NCI-H510A treated with DMSO at 0.1 percent for 48 hours (cell line): ENCODE measurements at places on chromosomes 2 and 18.
A peak's percentile ranks its signal among the peaks of the same experiment; 100 is the strongest.

DNA sequence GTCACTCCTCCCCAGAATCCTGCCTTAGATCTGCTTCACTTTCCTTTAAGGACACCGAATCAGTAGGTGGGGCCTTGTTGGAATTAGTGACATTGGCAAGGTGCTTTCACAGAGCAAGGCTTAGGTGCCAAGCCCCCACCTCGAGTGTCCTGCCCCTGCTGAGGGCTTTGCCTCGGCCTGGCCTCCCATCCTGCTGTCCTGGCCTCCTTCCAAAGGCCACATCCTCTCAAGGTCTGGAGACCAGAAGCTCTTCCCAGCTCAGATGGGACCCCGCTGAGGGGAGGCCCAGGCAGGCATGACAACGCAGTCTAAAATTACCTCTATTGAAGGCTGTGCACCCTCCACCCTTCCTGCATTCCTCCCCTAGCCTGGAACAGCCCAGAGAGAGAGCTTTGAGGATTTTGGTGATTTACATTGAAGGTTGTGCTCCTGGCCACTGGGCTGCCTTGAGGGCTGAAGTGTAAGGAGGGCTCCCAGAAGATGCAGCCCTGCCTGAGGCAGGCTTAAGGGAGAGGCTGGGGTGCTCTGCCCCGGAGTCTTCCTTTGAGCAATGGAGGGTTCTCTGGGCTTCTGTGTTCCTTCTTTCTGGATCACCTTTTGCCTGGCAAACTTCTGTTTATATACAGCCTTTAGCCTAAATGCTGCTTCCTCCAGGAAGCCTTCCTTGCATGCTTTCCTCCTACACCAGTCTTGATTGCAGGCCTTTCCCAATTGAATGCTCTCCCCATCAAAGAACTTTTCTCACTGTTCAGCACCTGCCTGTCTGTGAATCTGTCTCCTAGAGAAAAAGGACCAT is 154.4 kb downstream of the DDX1 start:
- no peak for DNase-seq

- DNase-seq, result peak; percentile 69
Observed at GRCh38 chr2:230160112-230160660, 59.6 kb downstream of the SP110 start.

DNA sequence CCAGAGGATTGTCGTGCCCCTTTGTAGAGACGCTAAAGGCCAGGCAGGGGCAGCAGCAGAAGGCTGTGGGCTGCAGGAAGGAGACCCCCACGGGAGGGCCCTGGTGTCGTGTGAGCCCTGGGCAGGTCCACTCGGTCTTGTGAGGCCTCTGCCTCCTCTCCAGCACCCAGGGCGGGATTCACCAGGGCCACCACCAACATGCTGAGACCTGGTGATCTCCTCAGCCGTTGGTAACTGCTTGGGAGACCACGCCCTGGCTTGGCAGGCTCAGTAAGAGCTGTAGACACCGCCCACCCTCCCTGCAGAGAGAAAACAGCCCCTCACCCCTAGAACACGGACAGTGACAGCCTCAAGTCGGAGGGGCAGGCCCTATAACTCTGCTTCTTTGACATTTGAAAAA is 21.1 kb downstream of the MBP start:
- no peak for DNase-seq

DNA sequence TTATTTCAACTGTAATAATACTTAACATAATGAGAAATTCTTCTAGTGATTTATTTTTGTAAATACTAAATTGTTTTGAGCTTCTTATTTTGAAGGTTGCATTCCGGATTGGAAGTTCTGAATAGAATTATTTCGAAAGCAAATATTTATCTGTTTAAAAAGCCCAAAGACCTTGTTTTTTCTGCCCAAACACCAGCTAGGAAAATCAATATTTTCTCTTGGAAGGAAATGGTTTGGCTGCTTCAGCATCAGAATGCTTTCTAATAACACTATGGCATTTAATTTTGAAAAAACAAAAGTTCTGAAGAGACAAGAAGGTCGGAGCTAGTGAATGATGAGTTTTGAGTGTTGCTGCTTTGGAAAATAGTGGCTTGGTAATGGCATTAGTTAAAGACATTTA is 303.9 kb upstream of the KCNJ3 start:
- DNase-seq, result no peak

GRCh38 chr2:10331027-10331701 is 28.5 kb downstream of the HPCAL1 start:
- no peak for DNase-seq

GRCh38 chr2:234341306-234341985 is 155.4 kb downstream of the ARL4C start:
- no peak for DNase-seq

GRCh38 chr2:235493775-235494715 is at the start of gene AGAP1:
Gene AGAP1, plus strand, starts transcription at chr2:235494043.
- peak; percentile 82 for DNase-seq

GRCh38 chr2:233689501-233689900 is 3.2 kb upstream of the UGT1A6 start:
- no peak for DNase-seq

- no peak for DNase-seq
Observed at GRCh38 chr2:146366276-146366675, 1478.6 kb upstream of the ACVR2A start.

GRCh38 chr2:147530033-147530432 is 314.8 kb upstream of the ACVR2A start:
- DNase-seq, result no peak

DNA sequence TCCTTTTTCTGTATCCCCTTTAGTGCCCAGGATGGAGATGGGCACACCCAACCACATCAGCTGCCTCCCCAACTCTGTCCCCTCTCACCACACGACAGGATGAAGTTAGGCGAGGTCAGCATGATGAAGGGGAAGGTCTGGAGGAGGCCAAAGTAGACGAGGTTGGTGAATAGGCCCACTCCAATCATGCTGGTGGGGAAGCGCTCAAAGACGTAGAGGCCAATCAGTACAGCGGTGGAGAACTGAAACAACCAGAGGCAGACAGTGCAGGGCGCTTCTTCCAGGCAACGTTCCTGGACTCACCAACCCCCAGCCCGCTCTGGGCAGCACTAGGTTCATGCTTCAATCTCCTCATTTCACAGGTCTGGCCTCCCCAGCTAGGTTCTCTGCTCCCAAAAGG is 2.9 kb downstream of the TEX261 start:
- no peak for DNase-seq

DNA sequence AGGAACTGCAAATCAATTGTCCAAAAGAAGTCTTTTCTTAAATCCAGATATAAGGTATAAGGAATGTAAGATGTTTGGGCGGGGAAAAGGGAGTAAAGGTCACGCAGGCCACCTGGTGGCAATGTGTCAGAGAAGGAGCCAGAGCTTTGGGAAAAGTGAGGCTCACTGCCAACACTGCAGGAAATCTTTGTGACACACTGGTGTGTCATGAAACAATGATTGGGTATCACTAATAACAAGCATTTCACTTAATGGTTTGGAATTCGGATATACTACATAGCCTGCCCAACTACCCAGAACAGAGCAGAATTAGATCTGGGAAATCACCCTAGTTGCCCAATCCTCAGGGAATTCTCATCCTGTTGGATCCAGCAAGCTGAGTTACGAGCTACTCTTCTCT is 61.0 kb downstream of the RBMS1 start:
- no peak for DNase-seq

DNA sequence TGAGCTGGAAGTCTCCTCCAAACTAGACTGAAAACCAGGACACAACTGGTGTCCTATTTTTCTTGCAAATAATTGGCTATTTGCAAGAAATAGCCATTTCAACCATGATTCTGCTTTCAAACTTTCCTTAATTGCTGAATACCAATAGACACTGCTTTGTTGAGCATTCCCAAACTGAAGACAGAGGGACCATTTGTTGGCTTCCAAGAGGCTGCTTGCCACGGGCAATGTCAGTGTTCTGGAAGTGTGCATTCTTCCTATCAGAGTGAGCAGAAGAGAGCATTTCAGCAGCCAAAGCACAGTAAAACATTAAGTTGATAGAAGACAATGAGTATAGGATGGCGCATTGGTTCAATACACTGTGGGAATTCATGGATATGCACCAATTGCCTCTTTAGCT is 360.5 kb upstream of the RGPD4 start:
- DNase-seq, result no peak

- DNase-seq, result no peak
Observed at GRCh38 chr2:64963719-64964118, 25.5 kb upstream of the SLC1A4 start.

GRCh38 chr2:145323512-145323911 is 803.6 kb upstream of the ZEB2 start:
- DNase-seq, result no peak

GRCh38 chr2:128610496-128610895 is 291.8 kb upstream of the HS6ST1 start:
- no peak for DNase-seq

- no peak for DNase-seq
Observed at GRCh38 chr18:22296304-22296703, 121.4 kb downstream of the CTAGE1 start.

DNA sequence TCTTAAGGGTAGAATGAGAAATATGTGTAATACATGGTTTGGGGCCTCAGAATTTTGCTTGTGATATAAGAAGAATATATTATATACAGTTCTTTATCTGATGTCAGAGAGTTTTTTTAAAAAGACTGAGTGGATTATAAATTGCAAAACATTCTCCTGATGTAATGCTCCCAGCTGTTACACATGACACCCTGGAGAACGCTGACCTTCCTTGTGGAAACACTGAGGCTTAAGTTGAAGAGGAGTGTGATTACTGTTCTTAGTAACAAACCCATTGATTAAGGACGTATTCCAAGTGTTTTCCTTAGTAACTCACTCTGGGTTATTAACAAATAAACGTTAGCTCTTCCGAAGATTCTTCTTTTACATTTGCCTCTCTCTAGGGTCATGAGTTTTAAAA is 1069.3 kb upstream of the CNTNAP5 start:
- no peak for DNase-seq

DNA sequence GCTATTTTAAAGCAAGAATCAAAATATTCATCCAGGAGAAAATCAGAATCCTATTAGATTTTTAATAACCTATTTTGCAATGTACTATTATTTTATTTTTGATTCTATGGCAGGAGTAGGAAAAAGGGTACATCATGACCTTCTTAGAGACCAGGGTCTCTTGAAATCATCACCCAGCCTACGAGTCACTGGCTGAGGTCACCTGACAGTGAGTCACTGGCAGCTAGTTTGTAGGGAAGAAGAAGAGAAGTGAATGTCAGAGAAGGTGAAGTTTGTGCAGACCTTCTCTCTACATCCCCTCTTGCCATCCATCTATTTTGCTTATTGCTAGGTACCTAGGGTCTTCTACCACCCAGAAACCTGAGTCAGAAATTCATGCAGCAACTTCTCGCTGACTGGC is 144.2 kb downstream of the ALK start:
- no peak for DNase-seq

DNA sequence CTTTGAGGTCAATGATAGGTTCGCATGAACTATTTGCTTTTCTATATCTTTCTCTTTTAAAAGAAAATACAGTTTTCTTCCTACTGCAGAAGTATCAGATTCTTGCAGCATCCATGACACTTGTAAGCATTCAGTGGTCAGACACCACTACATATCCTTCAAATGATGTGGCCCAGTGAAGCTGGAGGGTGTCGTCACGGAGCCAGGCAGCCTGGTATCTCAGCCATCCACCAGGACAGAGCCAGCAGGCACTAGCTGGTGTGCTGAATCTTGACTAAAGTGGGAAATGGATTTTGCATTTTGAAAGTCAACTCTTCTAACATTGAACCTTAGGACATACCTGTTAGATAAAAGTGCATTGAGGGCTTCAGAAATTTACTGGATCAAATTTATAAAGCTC is 5.4 kb downstream of the KLHL14 start:
- DNase-seq, result peak; percentile 22

DNA sequence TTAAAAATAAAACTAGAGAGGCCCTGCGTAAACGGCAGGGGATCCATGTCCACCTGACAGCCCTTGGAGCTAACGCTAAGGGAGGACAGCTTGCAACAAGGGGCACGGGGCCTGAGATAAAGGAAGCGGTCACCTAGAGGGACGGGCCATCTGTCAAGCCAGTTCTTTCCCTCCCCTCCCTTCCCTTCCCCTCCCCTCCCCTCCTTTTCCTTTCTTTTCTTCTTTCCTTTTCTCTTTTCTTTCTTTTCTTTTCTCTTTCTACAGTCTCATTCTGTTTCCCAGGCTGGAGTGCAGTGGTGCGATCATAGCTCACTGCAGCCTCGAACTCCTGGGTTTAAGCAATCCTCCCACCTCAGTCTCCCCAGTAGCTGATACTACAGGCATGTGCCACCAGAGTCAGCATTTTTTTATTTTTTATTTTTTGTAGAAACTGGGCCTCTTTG is 34.5 kb upstream of the CTAGE1 start:
- no peak for DNase-seq

GRCh38 chr2:36403675-36404230 is 48.2 kb downstream of the CRIM1 start:
- no peak for DNase-seq

- no peak for DNase-seq
Observed at GRCh38 chr18:63579616-63580015, 7.5 kb upstream of the SERPINB13 start.

DNA sequence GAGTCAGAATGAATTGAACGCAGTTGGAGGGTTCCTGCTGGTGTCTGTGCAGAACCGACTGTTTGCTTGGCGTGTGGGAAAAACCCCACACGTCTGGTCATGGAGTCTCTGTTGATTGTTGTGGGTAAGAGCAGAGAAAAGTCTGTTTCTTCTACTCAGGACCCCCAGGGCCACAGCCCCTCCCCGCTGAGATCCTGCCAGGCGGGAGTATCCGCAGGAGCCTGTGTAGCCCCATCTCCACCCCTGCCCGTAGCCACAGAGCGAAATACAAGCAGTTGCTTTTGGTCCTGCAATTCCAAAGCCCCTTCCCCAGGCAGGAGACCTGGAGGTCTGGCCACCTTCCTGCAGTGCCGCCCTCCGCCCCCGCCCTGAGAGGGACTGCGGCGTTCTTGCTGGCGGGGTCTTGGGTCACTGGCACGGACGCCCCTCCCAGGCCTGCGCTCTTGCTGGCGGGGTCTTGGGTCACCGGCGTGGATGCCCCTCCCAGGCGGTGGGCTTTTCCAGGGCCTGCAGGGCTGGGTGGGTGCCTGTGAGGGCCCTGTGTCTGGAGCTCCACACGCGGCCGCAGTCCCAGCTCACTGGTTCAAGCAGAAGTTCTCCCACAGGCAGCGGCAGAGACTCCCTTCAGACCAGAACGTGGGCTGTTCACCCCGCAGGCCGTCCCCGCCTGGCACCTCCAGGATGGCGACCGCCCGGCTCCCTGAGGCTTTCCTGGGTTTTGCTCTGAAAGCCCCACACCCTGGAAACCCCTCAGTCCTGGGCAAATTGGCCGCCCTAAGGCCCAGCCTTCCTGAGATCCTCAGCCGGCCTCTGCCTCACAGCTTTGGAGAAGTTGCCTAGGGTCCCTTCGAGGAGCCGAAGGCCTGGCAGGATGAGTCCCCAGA is 76.0 kb upstream of the CTDP1 start:
- DNase-seq, result no peak

GRCh38 chr2:45300026-45300750 is 290.9 kb upstream of the SIX2 start:
- DNase-seq, result peak; percentile 86

DNA sequence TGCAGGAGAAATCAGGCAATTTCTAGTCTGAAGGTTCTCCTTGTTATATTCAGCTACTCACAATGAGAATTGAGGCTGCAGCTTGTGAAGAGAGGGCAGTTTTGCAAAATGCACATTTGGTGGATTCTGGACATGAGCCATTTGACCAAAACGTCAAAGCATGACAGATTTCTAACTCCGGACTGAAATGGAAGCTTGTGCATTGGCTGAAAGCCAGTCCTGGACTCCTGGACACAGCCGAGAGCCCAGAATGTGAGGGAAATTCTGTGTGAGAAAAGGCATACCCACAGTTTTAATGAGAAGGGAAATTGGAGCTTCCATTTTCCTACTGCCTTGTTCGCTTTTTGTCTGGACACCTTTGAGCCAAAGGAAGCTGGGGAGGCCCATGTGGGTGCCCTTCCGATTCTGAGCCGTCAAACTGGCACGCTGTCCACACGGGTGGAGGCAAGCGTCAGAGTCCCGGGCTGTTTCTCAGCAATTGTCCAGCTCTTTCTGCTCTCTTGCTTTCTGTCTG is 23.7 kb upstream of the ROCK2 start:
- no peak for DNase-seq
